BJ (cell line): ENCODE measurements at places on chromosomes 4 and X.
A peak's percentile ranks its signal among the peaks of the same experiment; 100 is the strongest.

DNA sequence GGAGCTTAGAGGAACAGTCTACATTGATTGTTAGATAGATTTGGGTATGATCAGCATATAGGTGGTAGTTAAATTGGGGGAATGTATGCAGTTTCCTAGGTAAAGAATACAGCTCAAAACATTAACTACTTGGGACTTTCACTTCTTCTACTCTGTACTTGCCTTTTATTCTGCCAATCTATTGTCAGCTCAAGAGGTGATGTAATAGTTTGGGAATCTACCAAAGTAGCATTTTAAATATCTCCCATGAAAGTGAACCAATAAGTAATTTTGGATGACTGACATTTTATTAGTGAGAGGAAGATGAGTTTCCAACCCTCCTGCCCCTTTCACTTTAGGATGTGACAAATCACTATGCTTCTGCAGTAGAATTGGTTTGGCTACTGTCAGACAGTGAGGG is 43.4 kb downstream of the NUDT6 start:
- DNase-seq = no peak

DNA sequence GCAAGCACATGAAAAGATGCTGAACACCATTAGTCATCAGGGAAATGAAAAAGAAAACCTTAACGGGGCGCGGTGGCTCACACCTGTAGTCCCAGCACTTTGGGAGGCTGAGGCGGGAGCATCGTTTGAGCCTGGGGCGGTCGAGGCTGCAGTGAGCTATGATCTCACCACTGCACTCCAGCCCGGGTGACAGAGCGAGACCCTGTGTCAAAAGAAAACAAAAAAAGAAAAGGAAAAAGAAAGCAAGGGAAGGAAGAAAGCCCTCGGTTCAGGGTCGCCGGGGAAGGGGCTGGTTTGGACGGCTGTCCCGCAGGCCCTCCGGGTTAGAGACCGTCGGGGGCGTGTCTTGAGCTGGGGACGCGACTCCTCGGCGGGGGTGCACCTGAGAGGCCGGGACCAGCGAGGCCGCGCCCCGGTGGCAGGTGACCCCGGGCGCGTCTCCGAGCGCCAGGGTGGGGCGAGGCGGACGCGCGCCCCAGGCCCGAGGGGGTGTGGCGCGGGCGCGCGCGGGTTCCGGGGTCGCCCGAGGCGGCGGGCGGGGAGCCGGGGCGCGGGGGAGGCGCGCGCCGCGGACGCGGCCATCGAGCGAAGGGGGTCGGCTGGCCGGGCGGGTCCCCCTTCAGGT is 478 bp upstream of the PLXNA3 start:
- no peak for DNase-seq

- DNase-seq = no peak
Measured at GRCh38 chr4:67674098-67674497, 26.9 kb downstream of the UBA6 start.

GRCh38 chr4:138199568-138200235 is 42.4 kb downstream of the SLC7A11 start:
- DNase-seq = no peak

GRCh38 chr4:116705466-116705865 is 379.9 kb downstream of the TRAM1L1 start:
- DNase-seq = no peak

- DNase-seq = no peak
Measured at GRCh38 chr4:84470204-84470785, 28.8 kb downstream of the NKX6-1 start.

GRCh38 chrX:118346258-118347094 is 570 bp downstream of the WDR44 start:
- no peak for DNase-seq

- peak; percentile 49 for DNase-seq
Measured at GRCh38 chr4:74230902-74231499, 73.1 kb downstream of the MTHFD2L start.
